Stimulated activated CD4-positive, alpha-beta T cell treated with anti-CD3 and anti-CD28 coated beads, TNF-alpha, amount 100 ng/mL, for 48 hours (primary cell): ENCODE measurements at places on chromosomes 3 and 15.
A peak's percentile ranks its signal among the peaks of the same experiment; 100 is the strongest.

- DNase-seq = no peak
Observed at GRCh38 chr3:129620828-129621559, 14.5 kb upstream of the PLXND1 start.

- no peak for DNase-seq
Observed at GRCh38 chr3:38636881-38637280, 12.6 kb downstream of the SCN5A start.

DNA sequence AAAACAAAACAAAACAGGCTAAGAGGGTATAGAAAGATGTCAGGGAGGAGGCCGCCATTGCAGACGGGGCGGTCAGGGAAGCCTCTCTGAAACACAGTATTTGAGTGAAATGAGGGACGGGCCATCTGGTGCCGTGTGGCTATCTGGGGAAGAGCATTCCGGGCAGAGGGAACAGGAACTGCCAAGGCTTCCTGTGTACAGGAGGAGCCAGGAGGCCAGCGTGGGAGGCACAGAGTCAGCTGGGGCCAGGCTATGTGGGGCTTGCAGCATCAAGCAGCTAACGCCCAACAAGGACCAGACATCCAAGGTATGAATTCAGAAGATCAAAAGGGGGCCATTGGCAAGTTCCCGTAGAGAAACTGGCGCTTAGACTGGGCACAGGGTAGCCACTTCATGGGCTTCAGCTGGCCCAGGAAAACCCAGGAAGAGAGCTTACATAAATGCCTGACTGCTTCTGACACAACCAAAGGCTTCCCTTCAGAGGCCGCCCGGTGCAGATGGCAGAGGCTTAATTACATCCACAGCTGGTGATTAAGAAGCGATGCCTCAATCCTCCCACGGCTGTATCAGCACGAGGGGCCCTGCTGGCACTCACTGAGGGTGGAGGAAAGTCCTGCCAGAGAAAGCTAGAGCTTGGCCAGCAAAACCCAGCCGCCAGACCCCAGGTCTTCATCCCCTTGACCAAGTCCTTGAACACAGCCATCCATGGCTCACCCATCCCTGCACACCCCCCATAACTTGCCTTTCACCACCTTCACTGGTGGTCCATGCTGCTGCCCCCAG lies 144.9 kb downstream of the MEGF11 start:
- no peak for DNase-seq

- no peak for DNase-seq
Observed at GRCh38 chr15:51181905-51182304, 87.2 kb upstream of the TNFAIP8L3 start.

DNA sequence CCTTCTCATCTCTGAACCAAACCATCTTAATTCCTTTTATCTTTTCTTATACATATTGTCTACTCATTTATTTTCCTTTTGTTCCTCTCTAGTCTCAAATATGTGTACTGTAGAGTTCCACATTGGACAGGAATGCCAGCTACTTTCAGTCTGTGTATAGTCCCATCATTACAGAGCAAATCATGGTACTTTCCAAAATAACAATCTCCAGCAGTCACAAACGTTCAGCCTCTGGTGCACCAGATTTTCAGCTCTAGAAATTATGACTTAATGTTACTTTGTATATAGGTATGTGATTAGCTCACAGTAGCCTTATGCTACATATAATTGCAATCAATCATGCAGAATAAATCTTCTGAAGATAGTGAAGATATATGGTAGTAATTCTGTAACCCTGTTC lies 32.5 kb upstream of the TM4SF4 start:
- no peak for DNase-seq

DNA sequence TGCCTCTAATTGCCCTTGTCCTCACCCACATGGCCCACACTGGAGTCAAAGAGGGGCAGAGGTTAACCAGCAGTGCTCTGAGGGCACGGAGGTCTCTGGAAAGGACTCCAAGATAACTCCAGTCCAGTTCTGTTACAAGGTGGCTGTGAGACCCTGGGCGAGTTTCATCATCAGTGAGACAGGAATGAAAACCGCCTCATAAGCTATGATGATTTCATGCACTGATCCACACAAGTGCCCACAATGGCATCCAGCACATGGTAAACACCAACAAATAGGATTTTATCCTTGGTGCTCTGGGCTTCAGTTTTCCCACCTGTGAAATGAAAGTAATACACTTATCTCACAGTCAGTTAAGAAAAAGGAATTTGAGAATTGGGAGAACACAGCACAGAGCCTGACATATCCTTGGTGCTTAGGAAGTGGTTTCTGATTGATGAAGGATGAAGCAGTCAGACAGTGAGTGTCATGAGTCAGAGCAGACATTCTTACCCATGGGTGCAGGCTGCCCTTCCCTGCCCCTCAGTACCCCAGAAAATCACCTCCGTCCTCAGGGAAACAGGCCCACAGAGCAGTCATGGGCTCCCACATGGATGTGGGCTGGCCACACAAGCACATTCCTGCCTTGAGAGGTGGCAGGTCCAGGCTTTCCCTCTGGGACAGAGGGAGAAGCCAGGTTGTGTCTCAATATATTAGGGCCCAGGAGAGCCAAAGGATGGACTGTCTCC lies 48.4 kb downstream of the DAPK2 start:
- no peak for DNase-seq

DNA sequence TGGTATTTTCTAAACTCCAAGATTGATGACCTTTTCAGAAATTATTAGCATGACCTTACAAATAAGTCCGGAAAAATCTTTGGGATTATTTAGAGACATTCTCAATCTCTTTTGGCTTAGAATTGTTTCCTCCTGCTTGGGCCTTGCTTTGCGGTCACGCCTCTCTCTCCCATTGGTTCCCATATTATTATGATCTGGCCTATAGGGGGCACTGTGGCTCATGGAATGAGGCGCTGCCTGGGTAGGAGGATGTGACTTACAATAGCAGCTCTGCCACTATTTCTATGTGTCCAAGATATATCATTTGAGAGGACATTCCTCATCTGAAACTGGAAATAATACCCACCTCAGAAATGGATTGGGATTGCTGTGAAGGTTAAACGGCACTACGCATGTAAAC lies 464.9 kb downstream of the MFSD1 start:
- peak; percentile 4 for DNase-seq

GRCh38 chr15:68852461-68852860 lies 31.8 kb upstream of the ANP32A start:
- DNase-seq = no peak

DNA sequence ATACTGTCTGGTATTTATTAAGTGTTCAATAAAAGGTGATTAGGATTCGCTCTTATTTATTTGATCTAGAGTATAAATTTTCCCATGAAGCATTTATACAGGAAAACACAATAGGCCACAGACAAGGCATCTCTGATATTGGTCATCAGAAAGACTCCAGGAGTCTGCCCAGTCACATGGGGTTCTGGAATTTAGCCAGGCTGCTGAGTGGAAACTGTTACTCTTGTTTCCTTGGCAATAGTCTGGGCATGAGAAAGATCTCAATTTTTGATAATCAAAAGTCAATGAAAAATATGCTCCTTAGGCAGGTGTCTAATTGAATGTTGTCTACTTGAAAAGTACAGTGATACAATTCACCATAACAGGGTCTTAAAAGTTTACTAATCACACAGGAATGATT lies 161.2 kb downstream of the FRMD5 start:
- DNase-seq = no peak

DNA sequence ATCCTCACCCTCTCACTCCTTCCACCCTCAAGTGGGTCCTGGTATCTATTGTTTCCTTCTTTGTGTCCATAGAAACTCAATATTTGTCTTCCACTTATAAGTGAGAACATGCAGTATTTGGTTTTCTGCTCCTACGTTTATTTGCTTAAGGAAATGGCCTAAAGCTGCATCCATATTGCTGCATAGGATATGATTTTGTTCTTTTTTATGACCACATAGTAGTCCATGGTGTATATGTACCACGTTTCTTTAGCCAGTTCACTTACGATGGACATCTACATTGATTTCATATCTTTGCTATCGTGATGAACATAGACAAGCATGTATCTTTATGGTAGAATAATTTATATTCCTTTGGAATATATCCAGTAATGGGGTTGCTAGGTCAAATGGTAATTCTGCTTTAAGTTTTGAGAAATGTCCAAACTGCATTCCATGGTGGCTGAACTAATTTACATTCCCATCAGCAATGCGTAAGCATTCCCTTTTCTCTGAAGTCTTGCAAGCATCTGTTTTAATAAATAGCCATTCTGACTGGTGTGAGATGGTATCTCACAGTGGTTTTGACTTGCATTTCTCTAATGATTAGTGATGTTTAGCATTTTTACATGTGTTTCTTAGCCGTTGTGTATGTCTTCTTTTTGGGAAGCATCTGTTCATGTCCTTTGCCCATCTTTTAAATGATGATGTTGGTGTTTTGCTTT lies 650.2 kb downstream of the ZNF385D start:
- DNase-seq = no peak

- DNase-seq = no peak
Observed at GRCh38 chr3:16708285-16708684, 103.1 kb upstream of the DAZL start.

DNA sequence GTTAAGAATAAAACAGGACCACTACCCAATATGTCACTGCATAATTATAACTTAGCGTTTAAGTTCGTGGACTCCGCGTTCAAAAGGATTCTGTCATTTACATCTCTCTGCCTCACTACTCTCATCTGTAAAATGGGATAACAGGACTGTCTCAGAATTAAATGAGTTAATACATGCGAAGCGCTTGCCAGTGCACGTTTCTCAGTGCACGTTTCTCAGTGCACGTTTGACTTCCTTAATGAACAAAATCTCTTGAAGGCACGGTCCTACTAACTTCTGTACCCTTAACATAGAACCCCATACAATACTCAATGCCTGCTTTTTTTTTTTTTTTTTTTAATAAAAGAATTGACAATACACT lies 499 bp downstream of the RABL3 start:
- no peak for DNase-seq

- no peak for DNase-seq
Observed at GRCh38 chr3:29347412-29347811, 66.5 kb downstream of the RBMS3 start.

DNA sequence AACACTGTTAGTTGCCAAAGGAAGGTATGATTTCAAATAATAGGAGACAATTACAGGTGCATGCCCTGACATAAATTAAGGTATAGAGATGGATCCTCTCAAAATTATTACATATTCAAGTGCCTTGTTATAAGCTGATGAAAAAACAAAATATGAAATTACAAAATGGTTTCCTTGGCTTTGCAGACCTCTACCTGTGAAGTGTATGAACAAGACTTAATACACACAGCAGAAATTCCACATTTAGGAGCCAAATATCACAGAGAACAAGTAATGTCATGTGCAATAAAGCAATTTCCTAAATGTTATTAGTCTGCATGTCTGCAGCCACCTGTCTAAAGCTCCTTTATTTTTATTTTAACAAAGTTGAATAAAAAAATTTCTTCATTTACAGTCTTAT lies 151.5 kb downstream of the ALCAM start:
- DNase-seq = no peak

DNA sequence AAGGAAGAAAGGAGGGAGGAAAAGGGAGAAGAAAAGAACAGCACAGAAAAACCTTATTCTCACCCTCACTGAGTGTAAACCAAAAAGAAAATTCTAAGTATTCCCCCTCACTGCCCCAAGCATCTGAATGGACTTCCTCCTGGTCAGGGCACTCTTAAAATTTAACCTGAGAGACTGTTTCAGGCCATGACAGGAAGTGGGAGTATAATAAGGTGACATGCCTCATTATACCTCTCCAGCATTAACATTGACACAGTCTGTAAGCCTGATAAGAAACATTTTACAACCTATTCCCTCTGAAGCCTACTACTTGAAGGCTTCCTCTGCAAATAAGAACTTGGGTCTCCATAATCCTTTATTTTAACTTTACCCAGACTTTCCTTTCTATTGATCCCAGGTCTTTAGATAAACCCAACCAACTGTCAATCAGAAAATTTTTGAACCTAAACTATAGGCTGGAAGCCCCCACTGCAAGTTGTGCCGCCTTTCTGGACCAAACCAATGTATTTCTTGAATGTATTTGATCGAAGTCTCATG lies 41.7 kb downstream of the SLCO2A1 start:
- no peak for DNase-seq

DNA sequence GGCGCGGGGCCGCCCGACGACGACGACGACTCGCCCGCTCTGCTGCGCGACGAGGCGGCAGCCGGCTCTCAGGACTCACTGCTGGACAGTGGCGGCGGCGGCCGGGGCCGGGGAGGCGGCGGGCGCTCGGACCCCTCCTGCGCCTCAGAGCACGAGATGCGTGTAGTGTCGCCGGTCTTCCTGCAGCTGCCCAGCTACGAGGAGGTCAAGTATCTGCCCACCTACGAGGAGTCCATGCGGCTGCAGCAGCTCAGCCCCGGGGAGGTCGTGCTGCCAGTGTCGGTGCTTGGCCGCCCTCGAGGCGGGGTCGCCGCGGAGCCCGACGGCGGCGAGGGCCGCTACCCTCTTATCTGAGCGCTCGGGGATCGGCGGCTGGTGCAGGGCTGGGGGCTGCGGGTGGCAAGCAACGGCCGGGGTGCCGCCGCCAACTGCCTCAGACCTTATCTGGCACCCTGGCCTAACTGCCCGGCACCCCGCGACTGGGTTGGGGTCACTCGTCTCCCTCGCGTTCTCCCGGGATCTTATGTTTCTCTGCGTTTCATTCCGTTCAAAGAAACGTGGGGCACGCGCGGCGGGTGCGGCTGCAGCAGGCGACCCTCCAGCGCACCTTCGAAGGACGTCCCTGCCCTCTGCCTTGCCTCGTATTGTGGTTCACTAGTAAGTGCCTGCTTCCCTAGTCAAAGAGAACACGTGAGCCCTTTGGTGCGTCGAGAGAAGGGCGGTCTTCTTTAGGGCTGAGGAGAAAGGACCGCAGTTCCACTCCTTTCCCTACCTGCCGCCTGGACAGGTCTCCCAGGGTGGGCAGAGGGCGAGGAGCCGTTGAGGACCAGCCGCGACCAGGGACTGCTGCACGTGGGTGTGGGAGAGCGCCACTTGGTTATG lies 1.0 kb downstream of the C3orf80 start:
- no peak for DNase-seq

DNA sequence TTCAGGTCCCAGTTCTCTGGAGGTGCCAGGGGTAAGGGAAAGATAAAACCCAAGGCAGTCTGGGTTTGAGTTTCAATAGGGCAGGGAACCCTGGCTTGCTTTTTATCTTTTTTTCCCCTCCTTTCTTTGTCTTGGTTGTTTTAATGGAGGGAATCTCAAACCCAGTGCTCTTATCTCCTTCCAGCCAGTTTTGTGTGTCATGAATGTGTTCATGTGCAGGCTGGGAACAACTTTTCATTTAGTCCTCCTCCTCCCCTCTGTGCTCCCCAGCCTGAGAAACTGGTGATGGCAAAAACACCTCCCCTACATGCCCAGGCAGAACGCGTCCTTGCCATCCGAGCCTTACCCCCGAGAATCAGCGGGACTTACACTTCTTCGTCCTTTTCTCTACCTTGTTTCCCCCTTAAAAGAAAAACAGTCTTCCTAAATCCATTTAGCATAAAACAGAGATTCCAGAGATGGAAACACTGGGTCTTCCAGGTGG lies 10.9 kb downstream of the SEMA3G start:
- DNase-seq = no peak
